Hematopoietic multipotent progenitor cell treated with erythropoietin and hydrocortisone succinate and interleukin-3 and kit ligand, for 17 days (in vitro differentiated cells): ENCODE measurements at places on chromosomes 13 and 19.

GRCh38 chr19:2221250-2221831 is 14.8 kb downstream of the PLEKHJ1 start:
- no peak for DNase-seq

- DNase-seq, result no peak
Observed at GRCh38 chr13:76684336-76684735, 201.9 kb downstream of the KCTD12 start.

DNA sequence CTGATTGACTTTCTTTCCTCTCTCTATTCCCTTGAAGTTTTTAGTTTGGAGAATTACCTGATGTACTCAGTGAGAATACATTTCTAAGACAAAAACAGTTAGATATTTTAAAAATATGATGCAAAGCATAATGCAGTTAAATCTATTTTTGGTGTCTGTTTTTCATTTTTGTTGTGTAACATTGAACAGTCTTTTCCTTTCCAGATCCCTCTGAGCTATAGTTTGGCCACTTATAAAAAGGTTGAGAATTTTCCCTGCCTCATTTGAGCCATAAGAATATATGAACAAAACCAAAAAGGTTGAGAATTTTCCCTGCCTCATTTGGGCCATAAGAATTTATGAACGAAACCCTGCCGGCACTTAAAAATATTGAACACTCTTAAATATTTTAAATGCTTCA is 57.0 kb upstream of the IPO5 start:
- DNase-seq, result no peak

GRCh38 chr13:41905600-41906254 is 55.2 kb downstream of the VWA8 start:
- peak; percentile 78 for DNase-seq

DNA sequence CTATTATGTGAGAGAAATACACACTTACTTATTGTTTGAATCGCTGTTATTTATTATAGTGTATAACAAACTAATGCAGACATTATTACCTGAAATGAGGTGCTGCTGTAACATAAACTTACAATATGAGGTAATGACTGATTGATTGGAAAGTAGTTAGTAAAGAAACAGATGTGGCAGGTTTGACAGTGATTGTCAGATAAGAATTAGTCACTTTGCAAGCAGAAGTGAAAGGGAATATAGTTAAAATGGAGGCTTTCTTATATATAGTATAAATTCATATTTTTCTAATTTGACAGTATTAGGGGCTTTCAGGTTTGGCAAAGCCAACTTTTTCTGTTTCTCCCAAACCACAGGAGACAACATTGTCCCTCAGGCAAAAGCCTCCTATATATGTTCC is 20.6 kb downstream of the MIR17HG start:
- DNase-seq, result no peak

GRCh38 chr13:41775251-41775650 is 185.7 kb downstream of the VWA8 start:
- no peak for DNase-seq
